CMK (cell line): ENCODE measurements at places on chromosomes 4 and X.

DNA sequence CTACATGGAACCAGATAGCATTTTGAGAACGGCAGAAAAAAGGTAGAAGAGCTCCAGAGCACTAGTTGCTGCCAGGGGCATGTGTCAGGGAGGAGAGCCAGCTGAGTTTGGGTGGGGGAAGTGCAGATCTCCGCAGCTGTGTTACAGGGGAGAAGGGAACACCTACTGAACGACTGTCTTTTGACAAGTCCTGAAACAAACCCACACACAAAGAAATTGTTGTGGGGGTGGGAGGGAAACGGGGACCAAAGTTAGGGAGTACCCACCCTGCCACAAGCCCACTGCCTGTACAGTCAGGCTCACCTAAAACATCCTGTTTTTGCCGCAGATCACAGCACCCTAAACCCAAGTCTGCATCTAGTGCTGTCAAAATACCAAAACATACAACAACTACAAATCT is 55.5 kb downstream of the LEF1 start:
- DNase-seq: no peak

DNA sequence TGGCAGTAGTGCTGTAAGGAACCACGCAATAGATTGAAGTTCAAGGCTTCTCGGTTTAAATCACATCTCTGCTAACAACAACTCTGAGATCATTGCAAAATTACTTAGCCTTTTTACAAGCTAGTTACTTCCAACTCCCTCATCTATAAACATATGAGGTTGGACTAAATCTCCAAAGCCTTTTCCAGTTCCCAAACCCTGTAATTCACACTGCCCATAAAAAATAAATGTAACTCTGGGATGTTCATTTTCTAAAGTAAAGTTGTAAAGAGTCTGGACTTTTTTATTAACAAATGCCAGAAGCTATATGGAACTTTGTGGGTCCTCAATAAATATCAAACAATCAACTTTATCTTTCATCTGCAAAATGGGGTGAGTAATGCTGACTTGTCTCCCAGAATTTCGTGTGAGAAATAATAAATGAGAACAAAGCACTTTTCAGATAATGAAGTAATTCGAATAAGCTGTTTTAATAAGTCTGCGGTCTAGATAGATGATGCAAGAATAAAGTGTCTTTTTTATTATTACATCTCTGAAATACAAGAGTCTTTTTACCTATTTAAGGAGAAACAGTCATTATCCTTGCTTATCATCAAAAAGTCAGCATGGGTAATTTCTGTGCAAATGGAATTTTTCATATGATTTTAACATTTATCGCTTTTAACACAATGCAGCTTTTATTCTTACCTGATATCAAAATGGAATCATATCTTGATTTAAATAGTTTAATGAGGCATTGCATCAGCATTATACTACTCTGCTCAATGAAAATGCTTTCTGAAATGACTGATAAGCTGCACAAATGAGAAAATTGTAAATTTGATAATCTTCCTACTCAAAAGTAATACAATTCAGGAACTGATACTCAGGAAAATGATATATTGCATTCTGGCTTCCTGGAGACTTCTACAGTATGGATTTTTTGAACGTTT is 252.6 kb downstream of the BANK1 start:
- DNase-seq: no peak

- DNase-seq: no peak
Observed at GRCh38 chr4:37902212-37902611, 11.3 kb downstream of the TBC1D1 start.

DNA sequence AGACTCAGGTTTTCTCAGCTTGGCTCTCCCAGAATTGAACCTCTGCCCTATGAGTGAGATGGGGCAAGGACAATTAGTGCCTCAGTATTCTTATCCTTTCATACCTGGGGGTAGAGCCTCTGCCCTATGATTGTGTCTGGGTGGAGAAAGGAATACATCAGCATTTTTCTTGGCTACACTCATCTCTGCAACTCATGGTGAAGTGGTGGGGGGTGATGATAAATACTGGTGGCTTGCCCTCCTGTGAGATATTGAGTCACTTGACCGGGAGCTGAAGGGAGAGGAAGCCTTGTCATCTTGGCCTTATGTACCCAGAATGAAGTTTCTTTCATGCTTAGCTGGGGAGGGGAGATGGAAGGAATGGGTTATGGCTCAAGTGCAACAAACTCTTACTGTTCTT is 71.3 kb upstream of the ENOX2 start:
- no peak for DNase-seq

DNA sequence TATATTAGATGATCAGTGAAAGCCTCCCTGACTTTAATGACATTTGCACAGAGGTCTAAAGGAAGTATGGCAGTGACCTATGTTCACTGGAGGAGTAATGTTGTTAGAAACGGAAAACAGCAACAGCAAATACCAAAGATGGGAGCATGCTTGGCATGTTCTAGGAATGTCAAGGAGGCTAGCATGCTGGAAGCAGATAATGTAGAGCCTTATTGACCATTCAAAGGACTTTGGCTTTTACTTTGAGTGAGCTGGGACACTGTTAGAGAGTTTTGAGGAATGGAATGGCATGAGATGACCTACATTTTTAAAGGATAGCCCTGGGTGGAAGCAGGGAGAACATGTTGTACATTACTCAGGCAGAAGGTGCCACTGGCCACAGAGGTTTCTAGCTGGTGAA is 6.0 kb downstream of the RPA4 start:
- no peak for DNase-seq

GRCh38 chr4:102684610-102685052 is 76.1 kb downstream of the MANBA start:
- DNase-seq: no peak

DNA sequence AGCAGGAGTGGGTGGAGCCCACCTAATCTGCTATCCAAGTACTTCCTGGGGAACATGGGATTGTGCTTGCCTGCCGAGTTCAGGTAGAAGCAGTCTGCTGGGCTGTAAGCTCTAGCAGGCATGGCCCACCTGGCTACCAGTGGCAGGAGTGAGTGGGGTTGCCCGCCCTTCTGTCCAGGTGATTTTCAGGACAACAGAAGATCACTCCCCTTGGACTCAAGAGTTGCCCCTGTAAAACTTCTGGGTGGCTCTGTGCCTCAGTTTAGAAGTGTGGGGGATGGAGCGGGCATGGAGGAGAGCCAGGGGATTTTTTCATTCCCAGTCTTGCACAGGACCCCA is 43.5 kb downstream of the NDST3 start:
- no peak for DNase-seq

DNA sequence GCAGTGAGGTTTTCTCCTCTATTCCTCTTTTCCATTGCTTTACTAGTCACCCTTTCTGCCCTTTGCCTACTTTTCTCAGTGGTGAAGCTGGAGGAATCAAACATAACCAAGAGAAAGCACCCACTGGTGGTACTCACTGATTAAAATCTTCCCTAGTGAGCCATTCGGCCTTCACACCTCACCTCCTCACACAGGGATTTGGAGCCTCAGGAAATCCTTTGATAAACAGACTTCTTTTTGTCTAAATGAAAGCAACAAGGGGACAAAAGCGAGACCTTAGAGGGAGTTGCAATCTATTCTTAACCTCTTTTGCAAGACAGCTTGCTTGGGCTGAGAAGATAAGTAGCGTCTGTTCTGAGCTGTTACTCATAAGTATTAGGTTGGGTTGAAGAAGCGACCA is 572.6 kb downstream of the ZNF674 start:
- no peak for DNase-seq

- no peak for DNase-seq
Observed at GRCh38 chrX:7147978-7148854, at the start of gene PUDP. Gene PUDP, minus strand, starts transcription at chrX:7148153. Its CDS starts 40 bp downstream, at chrX:7148113.

DNA sequence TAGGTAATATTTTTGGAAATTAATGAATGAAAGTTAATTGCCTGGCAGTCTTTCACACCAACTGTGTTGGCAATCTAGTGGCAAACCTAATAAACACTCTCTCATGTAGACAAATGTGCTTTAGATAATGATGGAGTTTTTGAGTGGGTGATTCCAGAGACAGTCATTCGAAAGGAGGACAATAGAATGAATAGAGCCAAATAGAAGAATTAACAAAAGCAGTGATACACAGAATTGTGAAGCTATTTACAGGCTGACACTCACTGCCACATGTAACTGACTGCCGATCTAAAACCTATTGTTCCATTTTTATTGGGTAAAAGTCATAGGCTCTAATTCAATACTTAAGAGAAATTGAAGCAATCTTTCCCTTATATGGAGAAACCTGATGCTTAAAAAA is 338.5 kb downstream of the PCDH7 start:
- no peak for DNase-seq

DNA sequence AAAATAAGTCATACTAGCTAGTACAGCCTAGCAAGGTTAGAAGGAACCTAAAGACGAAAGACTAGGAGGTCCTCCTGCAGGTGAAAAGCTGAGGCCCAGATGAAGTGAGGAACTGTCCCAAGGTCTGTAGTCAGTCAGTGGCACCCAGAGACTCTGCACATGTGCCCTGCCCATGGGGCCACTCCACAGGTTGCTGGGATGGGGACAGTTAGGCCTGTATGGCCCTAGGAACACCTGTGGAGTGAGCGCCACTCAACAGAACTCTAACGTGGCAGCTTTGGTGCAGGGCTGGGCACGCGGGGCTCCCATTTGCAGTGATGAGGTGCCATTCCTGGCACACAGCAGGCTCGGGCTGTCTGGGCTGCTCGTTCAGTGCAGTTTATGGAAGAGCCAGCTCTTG is 14.8 kb downstream of the ZNF185 start:
- no peak for DNase-seq

GRCh38 chrX:642436-643240 is 12.0 kb downstream of the SHOX start:
- no peak for DNase-seq

- no peak for DNase-seq
Observed at GRCh38 chr4:136750897-136751296, 781.4 kb downstream of the PCDH18 start.

DNA sequence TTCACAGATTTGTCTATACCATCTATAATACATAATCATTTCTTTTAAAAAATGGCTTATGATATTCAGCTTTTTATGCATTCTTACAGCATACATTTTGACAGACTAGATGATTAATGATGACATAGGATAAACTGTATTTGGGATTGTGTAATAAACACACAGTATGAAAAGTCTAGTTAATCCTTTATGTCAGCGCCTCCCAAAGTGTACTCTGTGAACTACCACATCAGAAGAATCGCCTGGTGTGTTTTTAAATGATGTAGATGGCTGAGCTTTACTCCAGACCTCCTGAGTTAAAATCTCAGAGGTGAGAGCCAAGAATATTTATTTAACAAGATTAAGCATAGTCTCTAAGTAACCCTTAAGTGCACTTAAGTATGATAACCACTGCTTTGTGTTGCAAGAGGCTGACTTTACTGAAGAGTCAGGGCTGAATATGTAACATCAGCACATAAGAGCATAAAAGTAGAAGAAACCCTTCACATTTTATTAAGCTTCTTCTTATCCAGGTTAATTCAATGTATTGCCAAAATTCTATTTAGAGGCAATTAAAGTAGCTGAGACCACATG is 104.2 kb downstream of the ANK2 start:
- no peak for DNase-seq

DNA sequence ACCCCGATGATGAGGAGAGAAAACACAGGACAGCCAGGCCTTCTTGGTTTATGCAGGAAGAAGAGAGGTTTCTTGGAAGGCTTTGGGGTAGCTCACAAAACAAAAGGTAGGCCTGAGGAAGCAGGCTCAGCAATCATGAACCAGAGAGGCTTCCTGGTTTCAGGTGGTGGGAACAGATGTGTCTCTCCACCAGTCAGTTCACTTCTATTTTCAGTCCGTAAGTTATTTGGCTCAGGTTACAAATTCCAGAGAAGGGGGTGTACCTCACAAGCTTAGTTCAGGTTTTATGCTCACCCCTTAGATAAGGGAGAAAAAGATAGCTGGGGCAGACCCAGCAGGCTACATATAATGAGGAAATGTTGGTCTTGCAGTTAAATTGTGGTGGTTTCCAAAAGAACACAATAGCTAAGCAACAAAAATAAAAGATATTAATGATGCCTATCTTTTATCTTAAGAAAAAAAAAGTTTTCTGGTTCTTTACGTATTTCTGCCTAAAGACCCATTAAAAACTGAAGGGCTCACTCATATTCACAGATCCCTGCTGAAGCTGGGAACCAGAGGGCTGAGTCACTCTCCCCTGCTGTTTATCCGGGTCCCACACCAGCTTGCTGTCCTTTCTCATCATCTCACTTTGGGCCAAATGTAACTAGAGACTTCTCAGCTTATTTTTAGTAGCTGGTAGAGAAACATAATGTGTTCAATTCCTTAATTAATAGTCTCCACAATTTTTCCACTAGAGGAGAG is 177.0 kb downstream of the CAMK2D start:
- DNase-seq: no peak

DNA sequence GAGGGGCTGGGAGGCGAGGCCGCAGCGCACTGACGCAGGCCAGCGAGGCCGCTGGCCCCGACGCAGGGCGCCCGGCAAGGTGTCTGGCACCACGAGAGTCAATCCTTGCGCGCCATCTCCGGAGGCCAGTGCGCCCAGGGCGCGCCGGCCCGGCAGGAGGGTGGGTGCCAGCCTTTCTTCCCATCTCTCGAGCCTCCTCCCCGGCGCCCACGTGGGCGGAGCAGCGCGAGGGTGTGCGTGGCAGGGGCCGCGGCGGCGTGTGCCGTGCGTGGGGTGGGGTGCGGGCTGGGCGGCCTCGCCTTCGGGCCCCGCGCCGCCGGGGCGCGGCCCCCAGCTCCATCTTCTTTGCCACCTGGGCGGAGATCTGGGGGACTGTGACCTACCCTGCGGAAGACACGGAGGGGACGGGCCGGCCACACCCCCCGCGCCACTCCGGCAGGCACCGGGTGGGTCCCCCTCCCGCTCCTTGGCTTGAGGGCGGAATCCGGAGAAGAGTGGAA is 877 bp downstream of the JAKMIP1 start:
- no peak for DNase-seq

DNA sequence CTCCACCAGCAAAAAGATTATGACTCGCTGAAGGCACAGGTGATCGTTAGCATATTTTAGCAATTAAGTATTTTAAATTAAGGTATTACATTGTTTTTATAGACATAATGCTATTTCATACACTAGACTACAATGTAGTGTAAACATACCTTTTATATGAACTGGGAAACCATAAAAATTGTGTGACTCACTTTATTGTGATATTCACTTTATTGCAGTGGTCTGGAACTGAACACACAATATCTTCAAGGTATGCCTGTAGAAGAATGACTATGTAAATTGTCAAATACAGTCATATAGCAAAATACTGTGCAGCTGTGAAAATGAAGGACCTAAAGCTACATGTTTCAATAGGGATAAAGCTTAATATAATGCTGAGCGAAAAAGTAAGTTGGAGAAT is 26.6 kb upstream of the MAML3 start:
- no peak for DNase-seq

DNA sequence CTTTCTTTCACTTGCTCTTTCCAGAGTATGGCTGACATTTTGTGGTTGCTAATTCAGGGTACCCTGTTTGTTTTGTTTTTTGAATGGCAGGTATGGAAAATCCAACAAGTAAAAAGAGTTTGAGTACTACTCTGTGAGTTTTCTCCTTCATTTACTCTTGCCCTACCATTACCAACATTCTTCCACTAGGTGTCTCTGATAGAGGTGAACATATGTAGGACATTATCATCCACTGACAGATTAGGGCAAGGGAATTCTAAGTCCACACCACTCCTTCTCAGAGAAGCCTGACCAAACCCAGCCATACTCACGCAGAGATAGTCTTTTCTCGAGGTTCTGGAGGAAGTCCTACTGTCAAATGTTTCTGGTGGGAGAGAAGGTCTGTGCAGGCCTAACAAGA is 36.7 kb upstream of the HDAC8 start:
- DNase-seq: peak; percentile 30
